Endothelial cell (in vitro differentiated cells): ENCODE measurements at places on chromosomes 2 and 18.

DNA sequence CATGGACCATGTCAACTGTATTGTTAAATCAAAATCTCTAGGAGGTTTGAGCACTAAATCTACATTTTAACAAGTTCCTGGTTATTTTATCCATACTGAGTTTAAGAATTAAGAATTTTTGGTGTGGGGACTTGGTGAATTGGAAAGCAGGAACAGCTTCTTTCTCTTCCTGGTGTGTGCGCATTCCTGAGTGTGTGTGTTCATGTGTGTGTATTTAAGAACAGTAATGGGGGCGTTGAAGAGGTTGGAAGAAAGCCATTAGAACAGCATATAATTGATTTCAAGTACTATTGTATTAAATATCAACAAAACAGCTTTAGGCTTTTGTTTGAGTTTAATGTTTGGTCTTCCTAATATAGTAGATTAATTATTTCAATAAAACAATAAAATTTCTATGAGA is 801.3 kb upstream of the ID2 start:
- no peak for DNase-seq

DNA sequence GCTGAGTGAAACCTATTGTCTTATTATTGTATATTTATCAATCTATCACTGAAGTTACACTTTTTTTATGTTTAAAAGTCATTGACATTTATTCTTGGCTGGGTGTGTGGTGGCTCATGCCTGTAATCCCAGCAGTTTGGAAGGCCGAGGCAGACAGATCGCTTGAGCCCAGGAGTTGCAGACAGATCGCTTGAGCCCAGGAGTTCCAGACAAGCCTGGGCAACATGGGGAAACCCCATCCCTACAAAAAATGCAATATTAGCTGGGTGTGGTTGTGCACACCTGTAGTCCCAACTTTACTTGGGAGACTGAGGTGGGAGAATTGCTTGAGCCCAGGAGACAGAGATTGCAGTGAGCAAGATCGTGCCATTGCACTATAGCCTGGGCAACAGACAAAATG is 97.8 kb downstream of the EPC2 start:
- DNase-seq, result no peak

DNA sequence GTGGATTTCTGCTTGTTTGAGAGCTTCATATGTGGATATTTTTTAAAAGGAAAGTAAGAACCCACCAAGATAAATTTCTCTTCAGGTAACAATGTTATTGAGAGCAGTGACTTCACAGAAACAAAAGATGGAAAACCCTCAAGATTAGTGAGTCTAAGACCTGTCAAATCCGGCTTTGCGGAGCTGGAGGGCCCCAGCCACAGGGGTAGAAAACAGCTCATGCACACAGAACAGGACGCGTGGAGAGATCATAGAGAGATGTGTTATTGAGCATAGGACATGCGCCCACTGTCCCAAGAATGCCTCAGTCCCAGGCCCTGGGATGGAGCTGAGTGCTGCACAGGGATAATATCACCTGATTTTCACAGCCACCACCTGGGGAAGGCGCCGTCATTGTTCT is 21.3 kb downstream of the EDAR start:
- DNase-seq, result no peak

- DNase-seq, result no peak
Observed at GRCh38 chr18:57443702-57444101, 8.5 kb downstream of the ONECUT2 start.

DNA sequence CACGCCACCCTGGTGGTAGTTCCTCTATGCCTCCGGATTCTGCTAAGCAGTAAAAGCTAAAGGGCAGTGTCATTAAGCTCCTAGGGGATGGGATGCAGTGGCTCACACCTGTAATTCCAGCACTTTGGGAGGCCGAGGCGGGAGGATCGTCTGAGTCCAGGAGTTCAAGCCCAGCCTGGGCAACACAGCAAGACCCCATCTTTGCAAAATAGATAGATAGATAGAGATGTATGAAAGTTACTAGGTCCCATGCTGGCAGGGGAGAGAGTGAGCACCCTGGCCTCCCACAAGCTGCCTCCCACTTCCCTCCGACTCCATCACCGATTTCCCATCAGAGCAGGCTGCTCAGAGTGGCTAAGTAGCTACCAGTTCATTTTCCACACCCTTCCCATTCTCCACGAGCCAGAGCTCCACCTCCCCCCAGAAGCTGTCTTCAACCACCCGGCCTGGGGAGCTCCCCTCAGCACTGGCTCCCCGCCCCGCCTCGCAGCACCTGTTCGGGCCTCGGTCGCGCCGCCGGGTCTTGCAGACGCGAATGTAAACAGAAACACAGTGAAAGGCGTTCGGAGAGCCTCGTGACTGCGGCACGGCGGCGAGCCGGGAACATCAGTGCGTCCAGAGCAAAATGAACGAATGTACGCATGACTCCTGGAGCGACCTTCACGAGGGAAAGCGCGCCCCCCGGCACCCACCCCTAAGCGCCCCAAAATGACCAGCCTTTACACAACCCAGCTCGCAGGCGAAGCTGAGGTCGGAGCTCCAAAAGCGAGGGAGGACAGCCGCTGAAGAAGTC is 598 bp upstream of the CEP68 start:
- no peak for DNase-seq

GRCh38 chr2:171307560-171307959 is 126.2 kb downstream of the METTL8 start:
- DNase-seq, result no peak

DNA sequence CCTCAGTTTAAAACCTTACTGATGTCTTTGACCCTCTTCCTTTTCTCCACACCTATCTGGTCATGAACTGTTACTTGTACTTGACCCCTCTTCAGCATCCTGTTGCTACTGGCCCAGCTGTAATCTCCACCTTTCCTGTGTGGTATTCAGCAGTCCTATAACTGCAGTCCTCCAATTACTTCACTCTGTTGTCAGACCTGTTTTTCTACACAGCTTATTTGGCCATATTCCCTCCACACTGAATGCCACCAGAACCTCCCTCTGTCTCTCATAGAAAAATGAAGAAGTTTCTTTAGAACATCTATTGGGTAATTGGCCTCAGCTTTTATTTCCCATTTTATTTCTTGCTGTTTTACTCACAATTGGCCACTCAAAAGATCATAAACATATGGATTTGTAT is 155.4 kb downstream of the ASXL3 start:
- no peak for DNase-seq

DNA sequence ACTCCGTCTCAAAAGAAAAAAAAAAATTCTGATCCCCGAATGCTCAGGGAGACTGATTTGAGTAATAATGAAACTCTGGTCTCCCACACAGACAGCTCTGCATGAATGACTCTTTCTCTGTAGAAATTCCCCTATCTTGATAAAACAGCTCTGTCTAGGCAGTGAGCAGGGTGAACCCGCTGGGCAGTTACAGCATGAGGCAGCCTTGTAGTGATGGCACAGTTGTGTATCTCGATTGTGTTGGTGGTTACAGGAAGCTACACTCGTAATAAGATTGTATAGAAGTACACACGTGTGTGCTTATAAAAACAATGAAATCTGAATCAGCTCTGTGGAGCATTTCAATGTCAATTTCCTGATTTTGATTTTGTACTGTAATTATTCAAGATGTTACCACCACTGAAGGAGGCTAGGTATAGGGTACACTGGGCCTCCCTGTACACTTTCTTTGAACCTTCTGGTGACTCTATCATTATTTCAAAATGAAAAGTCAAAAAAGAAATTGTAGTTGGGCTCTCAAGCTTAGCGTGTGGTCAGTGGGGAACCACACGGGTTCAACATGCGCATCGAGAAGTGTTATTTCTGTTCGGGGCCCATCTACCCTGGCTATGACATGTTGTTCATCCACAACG is 34.9 kb upstream of the ATP8B1 start:
- no peak for DNase-seq

GRCh38 chr18:28045176-28045810 is 131.6 kb downstream of the CDH2 start:
- DNase-seq, result no peak

DNA sequence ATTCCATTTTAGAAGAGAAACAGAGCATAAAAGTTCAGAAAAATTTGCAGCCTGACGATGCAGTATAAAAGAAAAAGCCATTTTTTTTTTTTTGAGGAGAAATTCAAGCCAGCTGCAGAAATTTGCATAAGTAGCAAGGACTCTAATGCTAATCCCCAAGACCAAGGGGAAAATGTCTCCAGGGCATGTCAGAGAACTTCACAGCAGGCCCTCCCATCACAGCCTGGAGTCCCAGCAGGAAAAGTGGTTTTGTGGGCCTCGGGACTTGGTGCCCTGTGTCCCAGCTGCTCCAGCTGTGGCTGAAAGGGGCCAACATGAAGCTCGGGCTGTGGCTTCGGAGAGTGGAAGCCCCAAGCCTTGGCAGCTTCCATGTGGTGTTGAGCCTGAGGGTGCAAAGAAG is 325.3 kb upstream of the HNMT start:
- DNase-seq, result no peak

GRCh38 chr18:40148960-40149359 is 1806.1 kb upstream of the PIK3C3 start:
- DNase-seq, result no peak

DNA sequence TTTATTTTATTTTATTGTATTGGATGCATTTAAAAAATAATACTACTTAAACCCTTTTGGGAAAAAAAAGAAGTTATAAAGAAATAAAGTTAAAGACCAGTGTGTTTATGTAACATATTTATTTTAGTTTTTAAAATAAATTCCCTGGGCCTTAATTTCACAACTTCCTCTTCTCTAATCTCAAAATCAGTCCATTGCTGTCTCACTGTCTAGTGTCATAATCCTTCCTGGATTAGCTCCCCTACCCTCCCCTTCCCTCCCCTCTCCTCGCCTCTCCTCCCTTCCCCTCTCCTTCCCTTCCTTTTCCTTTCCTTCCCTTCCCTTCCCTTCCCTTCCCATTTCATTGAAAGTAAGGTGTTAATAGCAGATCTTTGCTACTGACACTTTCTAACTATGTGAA is 40.3 kb upstream of the ZEB2 start:
- DNase-seq, result no peak

- DNase-seq, result no peak
Observed at GRCh38 chr2:29811378-29811777, 110.0 kb downstream of the ALK start.

- DNase-seq, result no peak
Observed at GRCh38 chr2:168432565-168433186, 23.4 kb upstream of the CERS6 start.

- DNase-seq, result no peak
Observed at GRCh38 chr2:42092084-42092996, 44.5 kb downstream of the PKDCC start.

DNA sequence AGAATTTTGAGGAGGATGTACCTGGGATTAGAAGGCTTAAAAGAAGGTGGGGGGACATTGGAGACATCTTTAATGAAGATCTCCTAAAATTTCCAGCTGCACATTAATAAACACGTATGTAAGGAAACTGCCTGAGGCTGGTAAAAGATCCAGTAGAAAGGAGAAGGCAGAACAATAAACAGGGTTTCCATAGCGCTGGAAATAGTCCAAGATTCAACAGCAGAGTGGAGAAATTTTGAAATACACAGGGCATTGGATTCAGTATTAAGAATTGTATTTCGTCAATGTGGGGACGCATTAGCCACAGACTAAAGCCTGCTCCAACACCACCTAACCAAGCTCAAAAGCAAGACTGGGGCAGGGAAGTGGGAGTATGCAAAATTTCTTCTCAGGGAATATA is 606.9 kb upstream of the NRXN1 start:
- no peak for DNase-seq

- no peak for DNase-seq
Observed at GRCh38 chr2:5546181-5546580, 146.0 kb upstream of the SOX11 start.

GRCh38 chr2:180057706-180058412 is 50.8 kb upstream of the CWC22 start:
- DNase-seq, result no peak

DNA sequence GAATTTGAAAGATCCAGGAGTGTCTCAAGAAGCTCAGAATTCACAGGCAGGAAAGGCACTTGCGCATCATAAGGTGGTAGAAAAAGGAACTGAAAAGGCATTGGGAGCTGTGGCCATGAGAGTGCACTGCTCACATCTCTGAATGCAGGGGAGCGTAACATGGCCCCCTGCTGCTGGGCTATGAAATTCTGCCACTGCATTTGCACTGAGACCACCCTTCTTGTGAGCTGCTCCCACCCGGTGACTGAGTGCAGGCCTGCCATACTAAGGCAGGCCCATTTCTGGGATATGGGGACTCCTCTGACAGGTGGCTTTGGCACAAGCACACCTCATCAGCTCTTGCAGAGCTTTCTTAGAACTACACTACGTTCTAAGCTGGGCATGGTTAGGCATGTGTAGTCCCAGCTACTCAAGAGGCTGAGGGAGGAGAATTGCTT is 25.3 kb upstream of the STARD7 start:
- DNase-seq, result no peak

GRCh38 chr2:181984060-181984459 is 1.6 kb upstream of the PPP1R1C start:
- no peak for DNase-seq

DNA sequence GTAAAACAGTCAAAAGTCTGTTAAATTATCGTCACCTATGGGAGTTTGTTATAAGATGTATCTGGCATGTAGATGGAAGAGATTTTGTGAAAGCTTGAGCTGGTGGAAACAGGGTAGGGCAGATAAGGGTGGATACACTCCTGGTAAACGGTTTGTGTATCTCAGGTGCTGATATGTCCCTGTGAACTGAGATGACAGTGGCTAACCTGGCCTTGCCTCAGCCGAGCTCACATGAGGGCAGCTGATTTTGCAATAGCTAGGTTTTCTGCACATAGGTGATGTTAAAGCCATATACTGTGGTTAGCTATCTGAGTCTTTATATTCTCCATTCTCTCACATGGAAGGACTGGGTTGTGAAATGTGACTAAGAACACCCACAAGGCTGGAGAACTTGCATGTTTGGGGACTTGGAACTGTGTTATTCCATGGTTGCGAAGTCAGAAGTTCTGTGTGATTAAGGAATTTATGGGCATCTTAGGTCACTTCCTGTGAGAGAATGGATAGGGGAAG is 205.1 kb downstream of the TPGS2 start:
- no peak for DNase-seq

DNA sequence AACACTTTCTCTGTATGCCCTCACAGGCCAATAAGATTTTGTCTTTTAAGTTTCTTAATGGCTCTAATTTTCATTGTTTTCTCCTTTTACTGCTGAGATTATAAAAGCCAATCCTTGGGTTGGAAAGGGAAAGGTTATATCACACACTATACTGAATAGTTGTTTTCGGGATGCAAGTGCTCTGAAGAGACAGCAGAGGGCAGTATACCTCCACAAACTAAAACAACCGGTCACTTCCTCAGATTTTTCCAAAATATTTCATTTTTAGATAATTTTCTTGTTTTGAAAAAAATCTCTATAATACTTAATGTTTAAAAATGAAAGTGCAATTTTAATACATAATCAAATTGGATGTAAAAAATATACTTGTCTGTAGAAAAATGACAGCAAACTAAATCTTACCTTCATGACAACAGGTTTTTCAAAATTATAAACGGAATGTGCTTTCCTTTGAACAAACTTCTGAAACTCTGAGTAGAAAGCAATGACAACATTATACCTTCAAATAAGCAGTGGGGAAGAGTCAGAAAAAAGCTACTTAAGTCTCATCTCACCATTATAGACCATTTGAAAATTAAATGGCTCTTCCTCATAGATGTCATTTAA is 82.7 kb downstream of the ORC4 start:
- no peak for DNase-seq

GRCh38 chr2:11784747-11785610 is 38.5 kb downstream of the LPIN1 start:
- DNase-seq, result peak; percentile 70

GRCh38 chr18:55764386-55764785 is 176.4 kb upstream of the TCF4 start:
- no peak for DNase-seq
